ENCODE measurements at places on chromosomes 12 and 14.

GRCh38 chr14:95713596-95714371, at the start of gene TCL1A:
Gene TCL1A (minus strand): TSS chr14:95714125. CDS start chr14:95714066, 59 bp downstream.
- H3K27me3 ChIP-seq, result peaks cover 51% of the 10 kb centered on the region
- no peak within 1 kb of the TSS for H3K4me3 ChIP-seq
- H3K36me3 ChIP-seq, result peaks cover 3% of the 10 kb centered on the region
- H3K27ac ChIP-seq, result no peak within 1 kb of the TSS

GRCh38 chr12:110183386-110183785, 59.2 kb downstream of the IFT81 start:
- no peak overlapping the region for H3K27ac ChIP-seq
- H3K27me3 ChIP-seq, result no peaks in the 10 kb centered on the region
- H3K4me1 ChIP-seq, result no peaks in the 10 kb centered on the region
- no peak for DNase-seq
- H3K4me3 ChIP-seq, result no peak overlapping the region
- H3K36me3 ChIP-seq, result no peaks in the 10 kb centered on the region

DNA sequence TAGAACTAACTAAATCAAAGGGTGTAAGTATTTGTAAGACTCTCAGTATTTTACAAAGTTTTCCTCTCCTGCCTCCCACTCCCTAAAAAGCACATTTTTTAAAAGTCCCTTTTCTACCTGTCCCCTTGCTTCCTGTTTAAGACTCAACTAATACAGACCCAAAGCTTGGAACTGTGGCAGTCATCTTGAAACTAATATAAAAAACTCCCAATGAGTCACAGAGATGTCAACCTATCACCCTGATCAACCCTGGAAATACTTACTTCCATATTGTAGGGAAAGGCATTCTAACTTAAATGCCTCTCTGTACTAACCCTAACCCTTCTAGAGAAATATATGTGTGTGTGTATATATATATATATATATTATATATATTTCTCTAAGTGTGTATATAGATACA, 184.8 kb downstream of the SPTSSA start:
- no peak overlapping the region for H3K27ac ChIP-seq
- no peaks in the 10 kb centered on the region for H3K36me3 ChIP-seq
- no peaks in the 10 kb centered on the region for H3K4me1 ChIP-seq
- peaks cover 7% of the 10 kb centered on the region for H3K27me3 ChIP-seq
- H3K4me3 ChIP-seq, result no peak overlapping the region

DNA sequence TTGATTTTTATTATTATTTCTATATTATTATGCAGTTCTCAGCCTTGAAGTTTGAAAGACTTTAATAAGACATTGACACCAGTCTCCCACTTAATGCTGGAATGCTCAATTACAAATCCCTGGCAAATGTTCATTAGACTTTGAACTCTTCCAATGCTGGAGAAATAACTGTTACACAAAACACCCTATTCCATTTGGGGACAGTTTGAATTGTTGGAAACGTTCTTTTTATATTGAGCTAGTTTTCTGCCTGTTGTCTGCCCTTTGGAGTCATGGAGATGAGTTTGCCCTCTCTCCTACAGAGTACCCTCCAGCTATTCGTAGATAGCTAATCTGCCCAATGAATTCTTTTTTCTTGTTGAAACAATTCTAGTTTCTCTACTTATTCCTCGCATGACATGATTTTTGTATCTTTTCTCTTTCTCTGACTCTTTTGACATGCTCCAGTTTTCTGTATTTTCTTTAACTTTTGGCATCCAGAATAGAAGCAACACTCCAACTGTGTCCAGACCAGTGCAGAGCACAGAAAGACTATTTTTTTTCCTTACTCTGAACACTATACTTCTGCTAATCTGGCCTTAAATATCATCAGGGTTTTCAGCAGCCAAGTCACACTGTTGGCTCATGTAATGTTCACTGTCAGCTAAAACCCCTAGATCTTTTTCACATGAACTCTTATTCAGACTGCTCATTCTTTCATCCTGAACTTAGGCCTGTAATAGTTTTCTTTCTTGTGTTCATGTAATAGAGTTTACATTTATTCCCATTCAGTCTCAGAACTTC, 379.3 kb downstream of the RAD51B start:
- H3K27me3 ChIP-seq, result no peaks in the 10 kb centered on the region
- no peaks in the 10 kb centered on the region for H3K36me3 ChIP-seq
- DNase-seq, result no peak
- H3K4me3 ChIP-seq, result no peak overlapping the region

DNA sequence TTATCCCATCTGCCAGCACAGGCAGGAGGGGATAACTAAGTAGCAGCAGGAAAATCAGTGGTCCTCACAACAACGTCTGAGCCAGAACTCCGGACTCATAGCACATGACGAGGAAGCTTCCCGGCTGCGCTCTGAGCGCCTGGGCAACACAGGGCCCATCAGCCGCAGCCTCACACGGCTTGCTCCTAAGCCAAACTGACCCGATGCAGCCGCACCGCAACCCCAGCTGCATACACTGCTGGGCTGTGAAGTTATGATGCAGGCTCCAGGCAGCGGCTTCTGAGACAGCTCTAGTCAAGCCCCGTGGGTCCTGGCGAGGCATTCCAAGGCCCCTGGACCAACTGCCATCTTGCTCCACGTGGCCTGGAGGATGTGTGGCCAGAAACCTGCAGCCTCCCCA, 28.1 kb downstream of the ZFYVE21 start:
- H3K27ac ChIP-seq, result no peak overlapping the region
- no peaks in the 10 kb centered on the region for H3K27me3 ChIP-seq
- no peak overlapping the region for H3K4me3 ChIP-seq
- peaks cover 8% of the 10 kb centered on the region for H3K36me3 ChIP-seq

GRCh38 chr14:61802010-61802568, 39.9 kb downstream of the SNAPC1 start:
- no peaks in the 10 kb centered on the region for H3K4me1 ChIP-seq
- no peaks in the 10 kb centered on the region for H3K27me3 ChIP-seq
- H3K36me3 ChIP-seq, result no peaks in the 10 kb centered on the region
- H3K27ac ChIP-seq, result no peak overlapping the region
- no peak overlapping the region for H3K4me3 ChIP-seq

Data from effector memory CD8-positive, alpha-beta T cell (primary cell).